ENCODE measurements at places on chromosomes 5 and 9.
A peak's percentile ranks its signal among the peaks of the same experiment; 100 is the strongest.

- DNase-seq = no peak
These were observed 5.2 kb downstream of the GFI1B start for GRCh38 chr9:132983491-132984201.

- no peak for DNase-seq
These were observed 45.4 kb upstream of the CAST start for GRCh38 chr5:96616801-96617200.

DNA sequence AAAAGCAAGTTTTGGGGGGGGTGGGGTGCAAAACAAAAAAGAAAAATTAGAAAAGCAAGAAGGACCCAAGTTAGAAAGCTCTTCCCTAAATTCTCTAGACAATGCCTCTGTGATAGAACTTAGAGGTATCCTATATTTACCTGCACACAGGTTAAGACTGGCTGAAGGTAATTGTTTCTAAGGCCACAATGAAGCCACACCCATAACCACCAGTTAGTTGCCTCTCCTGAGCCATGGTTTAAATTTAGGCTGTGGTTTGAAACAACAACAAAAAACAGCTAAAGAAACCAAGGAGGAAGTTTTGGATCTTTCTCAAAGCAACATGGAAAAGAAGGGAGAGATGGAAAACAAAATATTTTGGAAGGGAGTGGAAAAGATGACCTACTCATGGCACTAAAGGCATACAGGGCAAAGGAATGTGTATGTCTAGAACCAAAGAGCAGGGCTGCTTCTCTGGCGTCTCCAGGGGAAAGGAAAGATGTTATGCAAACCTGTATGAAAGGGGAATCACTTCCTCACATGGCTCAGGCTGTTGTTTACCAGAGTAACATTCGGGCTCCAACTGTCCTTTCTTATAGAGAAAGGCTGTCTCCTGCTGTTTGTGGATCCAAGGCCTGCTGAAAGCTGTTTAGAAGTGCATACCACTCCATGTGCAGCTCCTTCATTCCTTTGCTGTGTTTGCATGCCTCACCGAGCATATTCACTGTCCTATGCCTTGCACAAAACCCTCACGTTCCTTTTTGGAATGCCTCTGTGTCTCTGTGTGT is 408.9 kb upstream of the MPDZ start:
- DNase-seq = no peak

DNA sequence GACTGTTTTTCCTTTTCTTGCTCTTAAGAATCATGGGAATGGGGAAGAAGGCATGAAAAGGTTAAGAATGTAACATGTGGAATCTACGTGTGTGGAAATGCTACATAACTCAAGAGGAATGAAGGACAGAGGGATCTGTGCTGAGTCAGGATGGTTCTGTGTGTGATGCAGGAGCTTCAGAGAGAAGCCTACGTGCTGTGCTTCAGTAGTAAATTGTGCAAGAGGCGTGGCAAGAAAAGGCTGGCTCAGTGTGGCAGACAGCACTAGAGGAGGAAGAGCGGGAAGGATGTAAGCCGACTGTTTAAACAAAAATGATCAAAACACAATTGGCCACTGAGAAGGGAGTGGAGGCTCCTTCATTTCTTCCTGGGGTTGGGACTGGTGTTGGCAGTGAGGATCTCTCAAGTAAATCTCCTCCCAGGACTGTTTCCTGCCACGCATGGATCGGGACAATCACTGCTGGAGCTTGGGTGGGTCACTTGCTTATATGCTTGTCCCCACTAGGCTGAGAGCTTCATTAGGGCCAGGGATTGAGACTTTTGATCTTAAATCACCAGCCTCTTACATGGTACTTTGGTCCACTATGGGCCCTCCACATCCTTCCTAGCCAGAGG is 59.4 kb upstream of the BASP1 start:
- DNase-seq = peak; percentile 87

GRCh38 chr9:77961541-77961940 is 70.1 kb downstream of the GNAQ start:
- DNase-seq = no peak

- no peak for DNase-seq
These were observed 9.9 kb upstream of the TSLP start for GRCh38 chr5:111061618-111062017.

Data from NCI-H226 (cell line).